ENCODE measurements at places on chromosomes 1 and 21.

- DNase-seq, result no peak
Measured at GRCh38 chr1:2042830-2043773, 7.1 kb upstream of the PRKCZ start.

DNA sequence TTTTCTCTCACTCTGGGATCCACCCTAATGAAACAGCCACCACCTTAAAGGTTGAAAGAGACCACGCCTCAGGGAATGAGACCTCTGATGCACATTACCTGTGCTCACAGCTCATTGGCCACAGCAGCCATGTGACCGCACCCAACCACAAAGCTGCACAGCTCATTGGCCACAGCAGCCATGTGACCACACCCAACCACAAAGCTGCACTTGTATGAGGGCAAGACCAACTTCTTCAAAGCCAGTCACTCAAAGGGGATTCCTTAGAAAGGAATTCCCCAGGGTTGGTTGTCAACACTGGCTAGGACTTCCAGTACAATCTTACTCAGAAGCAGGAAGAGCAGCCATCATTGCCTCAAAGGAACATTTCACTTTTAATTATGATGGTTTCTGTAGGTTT is 43.6 kb upstream of the PDE9A start:
- DNase-seq, result no peak

- DNase-seq, result no peak
Measured at GRCh38 chr1:5921671-5922070, 70.6 kb downstream of the NPHP4 start.

DNA sequence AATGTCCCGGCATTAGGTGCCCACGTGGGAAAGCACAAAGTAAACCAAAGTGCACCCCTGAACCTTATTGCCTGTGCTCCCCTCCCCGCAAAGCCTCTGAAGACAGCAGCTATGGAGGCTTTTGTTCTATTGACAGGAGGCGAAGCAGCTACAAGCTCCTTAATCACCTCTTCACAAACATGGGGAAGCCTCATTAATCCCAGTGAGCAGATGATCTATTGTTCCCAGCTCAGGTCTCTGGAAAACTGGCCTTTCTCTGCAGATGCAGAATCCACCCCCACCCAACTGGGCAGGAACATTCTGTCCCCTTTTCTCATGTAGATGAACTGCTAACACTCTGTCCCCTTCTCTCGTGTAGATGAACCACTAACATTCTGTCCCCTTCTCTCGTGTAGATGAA is 190.5 kb upstream of the CSF3R start:
- DNase-seq, result no peak

- DNase-seq, result no peak
Measured at GRCh38 chr1:147478521-147478920, 62.8 kb upstream of the BCL9 start.

- DNase-seq, result no peak
Measured at GRCh38 chr21:29034678-29035077, 10.2 kb downstream of the USP16 start.

DNA sequence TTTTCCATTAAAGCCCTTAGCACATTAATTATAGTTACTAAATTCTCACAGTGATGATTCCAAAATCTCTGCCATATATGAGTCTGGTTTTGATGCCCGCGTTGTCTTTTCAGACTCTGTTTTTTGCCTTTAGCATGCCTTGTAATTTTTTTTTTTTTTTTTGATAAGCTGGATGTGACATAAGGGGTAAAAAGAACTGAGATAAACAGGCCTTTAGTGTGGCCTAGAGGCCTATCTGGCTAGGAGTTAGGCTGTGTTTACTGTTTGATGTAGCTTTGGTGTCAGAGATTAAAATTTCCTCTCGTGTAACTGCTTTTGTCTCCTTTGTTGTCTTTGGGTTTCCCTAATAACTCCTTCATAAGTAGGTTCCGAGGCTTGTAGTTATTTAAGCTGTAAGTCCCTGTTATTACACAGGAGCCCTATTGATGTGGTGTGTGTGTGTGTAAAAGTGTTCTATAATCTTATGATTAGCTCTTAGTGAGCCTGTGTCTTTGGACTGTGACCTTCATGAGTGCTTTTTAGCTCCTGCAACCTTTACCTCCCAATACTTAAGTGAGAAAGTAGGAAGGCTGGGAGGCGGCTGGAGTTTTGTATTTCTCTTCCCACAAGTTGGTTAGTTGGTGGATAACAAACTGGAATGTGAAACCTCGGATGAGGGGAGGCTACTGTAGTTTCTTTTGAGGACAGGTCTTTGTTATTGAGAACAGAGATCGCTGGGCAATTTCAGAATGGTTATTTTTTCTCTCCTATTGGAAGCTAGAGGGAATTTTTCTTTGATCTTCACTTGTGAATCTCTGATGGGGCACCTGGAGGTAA is 19.3 kb downstream of the HS2ST1 start:
- DNase-seq, result no peak

- no peak for DNase-seq
Measured at GRCh38 chr1:96834986-96835385, 113.4 kb downstream of the PTBP2 start.

- DNase-seq, result no peak
Measured at GRCh38 chr21:27315373-27315772, 348.5 kb upstream of the ADAMTS5 start.

- no peak for DNase-seq
Measured at GRCh38 chr21:34935452-34935851, 113.7 kb downstream of the RUNX1 start.

- DNase-seq, result peak; percentile 62
Measured at GRCh38 chr1:202144402-202145067, at the start of gene ARL8A. TSS of gene ARL8A (minus strand) at chr1:202144737. CDS start at chr1:202144572, 165 bp downstream.

DNA sequence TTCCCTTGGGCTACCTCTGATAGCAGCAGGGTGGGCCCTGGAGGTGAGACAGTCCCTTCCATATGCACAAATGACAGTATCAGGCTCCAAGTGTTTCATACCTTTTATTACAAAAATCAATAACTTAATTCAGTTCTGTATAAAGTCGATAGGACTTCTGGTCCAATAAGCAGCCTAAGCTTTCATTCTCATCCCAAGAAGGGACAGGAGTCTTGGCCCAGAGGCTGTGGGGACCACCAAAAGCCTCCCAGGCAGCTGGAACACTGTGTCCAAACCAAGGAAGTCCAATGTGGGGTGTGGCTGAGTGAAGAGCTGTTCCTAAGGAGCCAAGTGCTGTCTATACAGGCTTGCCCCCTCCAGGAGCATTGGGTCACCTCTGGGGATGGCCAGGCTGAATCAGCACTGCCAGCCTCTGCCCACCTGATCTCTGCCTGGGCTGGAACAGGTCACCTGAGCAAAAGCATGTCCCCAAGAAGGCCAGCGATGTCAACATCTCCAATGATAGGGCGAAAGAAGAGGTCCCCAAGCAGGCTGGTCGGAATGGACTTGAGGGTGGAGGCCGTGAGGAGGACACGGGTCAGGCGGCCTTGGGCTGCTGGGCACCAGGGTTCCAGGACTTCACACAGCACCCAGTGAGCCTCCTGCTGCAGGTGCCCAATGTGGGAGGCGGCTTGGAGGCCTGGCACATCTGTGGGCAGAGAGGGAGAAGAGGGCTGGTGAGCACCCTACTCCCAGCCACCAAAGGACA is 2.2 kb downstream of the NR0B2 start:
- DNase-seq, result no peak

All from amygdala (tissue), 56 donors.